AG10803 (cell line): ENCODE measurements at places on chromosomes 2 and 18.

GRCh38 chr18:74488864-74489263, 7.3 kb upstream of the CNDP2 start:
- DNase-seq = no peak

DNA sequence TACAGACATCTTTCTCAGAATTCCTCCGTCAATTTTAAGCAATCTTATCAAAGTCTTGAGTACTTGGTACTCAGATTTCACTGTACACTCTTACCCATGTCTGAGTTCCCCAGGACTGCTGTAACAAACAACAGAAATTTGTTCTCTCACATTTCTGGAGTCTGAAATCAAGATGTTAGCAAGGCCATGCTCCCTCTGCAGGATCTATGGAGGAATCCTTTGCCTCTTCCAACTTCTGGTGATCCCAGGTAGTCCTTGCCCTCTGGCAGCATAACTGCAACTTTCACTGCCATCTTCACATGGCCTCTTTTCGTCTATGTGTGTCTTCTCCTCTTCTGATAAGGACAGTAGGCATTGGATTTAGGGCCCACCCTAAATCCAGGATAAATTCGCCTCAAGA, 17.1 kb upstream of the CACNB4 start:
- DNase-seq = no peak

GRCh38 chr2:2862386-2862785, 515.2 kb downstream of the EIPR1 start:
- no peak for DNase-seq

DNA sequence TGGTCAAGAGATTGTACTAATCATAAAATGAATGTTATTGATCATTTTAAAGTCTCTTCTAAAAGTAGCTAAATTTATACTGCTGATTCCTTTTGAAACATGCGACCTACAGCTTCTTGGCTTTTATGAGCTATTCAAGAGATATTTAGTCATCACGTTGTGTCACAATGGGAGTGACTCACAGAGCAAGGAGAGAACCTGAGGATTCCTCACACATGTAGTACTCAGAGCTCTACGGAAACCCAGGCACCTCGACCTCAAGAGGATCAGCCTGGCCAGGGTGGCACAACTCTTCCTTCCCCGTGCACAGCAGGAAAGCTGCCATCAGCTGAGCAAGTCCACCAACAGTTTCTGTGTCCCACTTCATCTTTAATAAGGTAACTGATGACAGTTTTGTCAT, at the start of gene DHRS9:
DHRS9 (plus strand) TSS at position 223 of the 400 bp plus-strand sequence. CDS start 12,019 bp downstream, outside the sequence.
- DNase-seq = no peak

GRCh38 chr2:168948621-168949212, 47.6 kb downstream of the G6PC2 start:
- no peak for DNase-seq

DNA sequence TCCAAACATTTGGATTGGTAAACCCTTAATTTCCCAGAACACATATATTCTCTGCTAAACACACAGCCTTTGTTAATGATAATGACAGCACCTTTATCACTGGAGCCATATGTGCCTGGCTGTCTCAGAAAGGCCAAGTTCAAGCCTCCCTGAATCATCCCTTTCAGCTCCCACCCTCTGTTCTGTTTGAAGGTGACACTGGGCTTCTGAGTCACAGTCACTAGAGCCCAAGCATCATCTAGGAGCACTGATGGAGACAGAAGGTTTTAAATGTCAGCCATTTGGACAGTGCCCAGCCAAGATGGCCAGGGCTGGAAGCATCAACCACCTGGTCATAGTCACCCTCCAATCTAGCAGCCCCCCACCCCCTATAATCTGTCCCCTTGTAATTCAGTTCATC, 80.6 kb downstream of the NRP2 start:
- no peak for DNase-seq
